ENCODE measurements at places on chromosomes 1 and 21. TPM values are rescaled to one million over a fixed set of nuclear protein-coding genes. Genes with fewer than 3 reads are reported as not detected.

Gene MATN1
- total RNA-seq: 0.36 TPM

Gene TEX38
- not detected for total RNA-seq

Gene CCDC27
- not detected for total RNA-seq

DNA sequence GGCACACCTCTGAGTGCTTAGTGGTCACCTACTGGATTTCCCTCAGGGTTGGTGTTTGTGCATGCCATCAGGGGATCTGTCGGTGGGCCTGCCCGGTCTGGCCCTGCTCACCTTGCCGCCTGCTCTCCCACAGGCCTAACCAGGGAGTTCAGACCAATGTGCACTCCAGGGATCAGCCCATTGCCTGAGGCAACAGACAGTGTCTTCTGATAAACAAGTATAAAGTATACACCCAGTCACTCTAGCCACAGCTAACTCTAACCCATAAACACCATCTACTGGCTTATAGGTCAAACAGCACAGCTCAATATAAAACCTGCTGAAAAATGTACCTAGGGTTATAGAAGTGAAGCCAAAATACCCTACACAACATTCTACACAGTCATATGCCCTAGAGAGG lies 1300.0 kb downstream of the PLA2G4A start:
- no peaks in the 10 kb centered on the region for H3K36me3 ChIP-seq
- H3K4me1 ChIP-seq: no peaks in the 10 kb centered on the region
- H3K27me3 ChIP-seq: no peaks in the 10 kb centered on the region
- no peak overlapping the region for H3K4me3 ChIP-seq
- no peak for DNase-seq
- no peak overlapping the region for H3K27ac ChIP-seq

- peaks cover 17% of the 10 kb centered on the region for H3K4me1 ChIP-seq
- H3K27me3 ChIP-seq: no peaks in the 10 kb centered on the region
- no peak overlapping the region for H3K27ac ChIP-seq
- no peaks in the 10 kb centered on the region for H3K36me3 ChIP-seq
- DNase-seq: no peak
- H3K4me3 ChIP-seq: no peak overlapping the region
Observed at GRCh38 chr1:180691322-180691913, 59.6 kb downstream of the XPR1 start.
